GM18507 (cell line): ENCODE measurements at places on chromosomes 5 and 9.

- DNase-seq: no peak
These were observed 126.7 kb downstream of the COL23A1 start for GRCh38 chr5:178463321-178464155.

DNA sequence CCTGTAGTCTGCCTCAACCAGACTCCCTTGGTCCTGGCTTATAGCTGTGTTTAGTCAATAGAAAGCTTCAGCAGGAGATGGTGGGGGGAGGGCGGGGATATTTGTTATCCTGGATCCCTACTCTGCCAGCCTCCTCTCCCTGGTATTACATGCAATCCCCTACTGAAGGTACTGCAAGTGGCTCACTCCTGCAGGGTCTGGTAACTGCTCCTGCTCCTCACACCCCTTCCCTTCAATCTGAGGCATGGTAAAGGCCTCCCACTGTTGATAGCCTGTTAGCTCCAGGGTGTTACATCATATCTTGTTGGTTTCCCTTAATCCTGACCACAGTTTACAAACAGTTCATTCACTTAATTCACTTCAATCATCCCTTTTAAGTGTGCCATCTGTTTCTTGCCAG is 137.5 kb downstream of the AP3B1 start:
- DNase-seq: no peak

- no peak for DNase-seq
These were observed 452.7 kb downstream of the HINT1 start for GRCh38 chr5:130712324-130712723.

- no peak for DNase-seq
These were observed 148.7 kb upstream of the RANBP3L start for GRCh38 chr5:36450229-36451014.

DNA sequence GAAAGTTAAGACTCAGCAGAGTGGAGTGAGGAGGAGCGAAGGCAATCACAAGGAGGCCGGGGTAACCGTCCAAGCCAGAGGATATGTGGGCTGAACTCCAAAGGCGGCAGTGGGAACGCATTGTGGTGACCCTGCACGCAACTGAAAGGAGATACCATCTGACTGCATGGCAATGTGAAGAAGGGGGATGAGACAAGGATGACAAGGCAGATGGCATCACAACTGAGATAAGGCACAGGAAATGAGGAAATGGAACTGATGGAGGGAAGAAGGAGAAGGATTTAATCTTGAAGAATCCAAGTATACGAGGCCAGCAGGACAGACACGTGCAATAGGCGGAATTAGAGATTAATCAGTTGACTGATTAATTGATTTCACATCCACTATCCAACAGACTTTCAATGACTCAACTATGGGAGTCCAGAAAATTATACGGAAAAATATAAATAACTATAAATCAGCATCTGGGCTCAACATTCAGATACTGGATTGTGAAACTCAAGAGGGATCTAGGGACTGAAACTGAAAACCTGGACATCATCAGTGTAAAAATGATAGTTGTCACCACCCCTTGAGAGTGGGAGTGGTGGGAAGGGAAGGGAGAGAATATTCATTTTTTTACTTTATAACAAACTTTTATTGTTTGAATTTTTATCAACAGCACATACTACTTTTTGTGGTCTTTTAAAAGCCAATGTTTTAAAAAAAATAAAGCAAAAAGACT is 86.1 kb downstream of the ARL15 start:
- no peak for DNase-seq

DNA sequence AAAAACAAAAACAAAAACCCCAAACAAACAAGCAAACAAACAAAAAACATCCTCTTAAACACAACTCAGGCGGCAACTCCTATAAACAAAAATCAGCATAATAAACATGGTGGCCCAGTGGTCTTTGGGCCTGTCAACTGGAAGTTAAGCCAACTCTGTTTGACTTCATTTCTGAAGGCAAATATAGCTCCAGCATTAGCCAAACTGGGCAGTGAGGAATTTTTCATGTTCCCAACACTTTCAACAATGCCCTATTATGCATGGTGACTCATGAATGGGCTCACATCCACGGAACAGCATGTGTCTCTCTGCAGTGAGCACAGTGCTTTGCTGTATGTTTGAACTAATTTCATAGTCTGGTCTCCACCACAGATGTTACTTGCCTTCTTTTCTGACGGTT is 143.9 kb upstream of the STC2 start:
- no peak for DNase-seq

DNA sequence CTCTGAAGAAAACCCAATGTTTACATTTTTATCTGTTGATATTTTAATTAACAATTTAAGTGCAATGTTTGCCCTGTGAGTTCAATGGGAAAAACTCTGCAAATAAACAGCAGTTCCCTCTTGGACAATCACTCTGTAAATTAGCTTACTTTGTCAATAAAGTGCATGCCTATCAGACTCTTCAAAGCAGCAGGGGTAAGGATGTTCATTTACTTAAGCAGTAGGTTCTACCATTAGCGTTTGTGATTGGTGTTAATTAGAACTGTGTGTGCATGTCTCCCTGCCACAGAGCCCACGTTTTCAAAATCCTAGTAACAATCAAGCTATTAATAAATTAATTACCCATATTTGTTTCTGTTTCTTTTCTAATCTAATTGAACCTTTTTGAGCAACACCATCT is 1921.6 kb upstream of the WWC1 start:
- DNase-seq: no peak

DNA sequence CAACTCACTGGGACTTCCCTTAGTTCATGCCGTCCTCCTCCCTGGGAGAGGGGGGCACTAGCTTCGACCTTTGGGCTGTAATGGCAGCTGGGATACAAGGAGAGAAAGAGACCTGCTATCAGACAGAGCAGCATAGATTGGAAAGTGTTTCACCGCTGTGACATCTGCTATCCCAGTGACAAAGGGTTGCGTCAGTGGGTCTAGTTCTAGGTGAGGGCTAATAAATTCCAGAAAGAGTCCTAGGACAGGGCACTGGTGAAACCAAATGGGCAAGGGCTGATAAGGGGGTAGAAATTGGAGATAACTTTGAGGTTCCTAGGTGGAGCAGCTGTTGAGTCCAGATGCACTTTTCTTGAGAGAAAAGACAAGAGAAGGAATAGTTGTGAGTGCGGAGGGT is 62.5 kb downstream of the RASGRF2 start:
- no peak for DNase-seq

DNA sequence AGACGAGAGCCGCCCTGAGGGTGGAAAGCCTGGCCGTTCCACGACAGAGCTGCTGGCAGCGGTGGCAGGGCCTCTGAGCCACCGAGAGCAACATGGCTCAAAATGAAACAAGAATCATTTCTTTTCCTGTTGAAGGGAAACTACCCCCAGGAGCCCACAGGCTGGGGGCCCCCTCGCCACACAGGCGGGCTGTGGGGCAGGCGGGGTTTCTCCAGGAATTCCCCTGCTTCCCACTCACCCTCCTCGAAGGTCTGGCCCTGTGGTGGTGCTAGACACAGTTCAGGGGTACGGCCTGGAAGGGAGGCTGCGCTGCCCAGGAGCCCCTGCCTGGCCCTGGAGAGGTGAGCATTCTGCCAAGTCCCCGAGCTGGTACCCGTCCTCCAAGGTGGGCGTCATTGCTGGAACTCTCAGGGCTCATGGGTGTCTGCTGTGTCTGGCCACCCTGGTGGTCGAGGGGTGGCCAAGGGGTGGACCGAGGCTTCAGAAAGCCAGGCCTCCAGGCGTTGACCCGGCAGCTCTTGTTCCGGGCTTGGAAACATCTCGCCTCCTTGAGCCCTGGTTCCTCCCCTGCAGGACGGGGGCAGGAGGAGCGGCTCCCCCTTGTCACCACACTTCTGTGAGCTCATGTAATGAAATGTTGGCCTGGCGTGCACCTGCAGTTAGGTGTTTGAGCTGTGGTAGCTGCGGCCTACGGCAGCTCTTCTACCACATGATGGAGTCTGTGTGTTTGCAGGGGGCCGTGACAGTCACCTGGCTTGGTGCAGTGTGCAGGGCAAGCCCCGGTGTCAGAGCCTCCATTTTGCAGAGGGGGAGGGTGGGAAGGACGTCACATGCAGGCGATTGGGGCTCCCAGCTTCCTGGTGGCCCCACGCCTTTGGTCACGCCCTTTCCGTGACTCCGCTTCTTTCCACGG is 65.3 kb downstream of the RXRA start:
- peak; percentile 67 for DNase-seq

- DNase-seq: no peak
These were observed 105.6 kb upstream of the DAPK1 start for GRCh38 chr9:87392086-87392485.

- DNase-seq: no peak
These were observed 281.4 kb downstream of the TUSC1 start for GRCh38 chr9:25396828-25397227.

- DNase-seq: no peak
These were observed 1383.0 kb upstream of the C9orf72 start for GRCh38 chr9:28956116-28956880.

- no peak for DNase-seq
These were observed 360.2 kb downstream of the SLIT3 start for GRCh38 chr5:168940712-168941111.

DNA sequence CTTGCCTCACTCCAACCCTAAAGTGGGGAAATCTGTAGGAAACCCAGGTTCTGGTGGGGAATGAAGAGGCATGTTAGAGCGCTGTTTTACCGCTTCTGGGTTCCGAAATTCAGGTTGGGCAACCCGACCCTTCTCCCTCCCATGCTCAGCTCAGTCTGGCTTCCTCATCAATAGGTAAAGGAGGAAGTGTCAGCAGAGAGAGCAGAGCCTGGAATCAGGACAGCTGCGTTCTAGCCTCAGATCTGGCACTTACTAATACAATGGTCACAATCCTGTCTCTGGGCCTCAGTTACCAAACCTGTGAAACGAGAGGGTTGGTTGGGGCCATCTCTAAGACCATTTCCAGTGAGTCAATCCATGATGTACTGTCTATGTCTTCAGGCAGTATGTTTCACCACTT is 16.2 kb upstream of the TNIP1 start:
- DNase-seq: no peak

- no peak for DNase-seq
These were observed 266.3 kb downstream of the PSAT1 start for GRCh38 chr9:78563269-78563668.

GRCh38 chr9:76558465-76558864 is 99.5 kb downstream of the GCNT1 start:
- no peak for DNase-seq
